Fibroblast of lung (primary cell): ENCODE measurements at places on chromosomes 5 and 9. TPM values are rescaled to one million over a fixed set of nuclear protein-coding genes. Genes with fewer than 3 reads are reported as not detected.

MUSK gene
- total RNA-seq, result under 0.01 and 0.66 TPM in 2 replicates

DNA sequence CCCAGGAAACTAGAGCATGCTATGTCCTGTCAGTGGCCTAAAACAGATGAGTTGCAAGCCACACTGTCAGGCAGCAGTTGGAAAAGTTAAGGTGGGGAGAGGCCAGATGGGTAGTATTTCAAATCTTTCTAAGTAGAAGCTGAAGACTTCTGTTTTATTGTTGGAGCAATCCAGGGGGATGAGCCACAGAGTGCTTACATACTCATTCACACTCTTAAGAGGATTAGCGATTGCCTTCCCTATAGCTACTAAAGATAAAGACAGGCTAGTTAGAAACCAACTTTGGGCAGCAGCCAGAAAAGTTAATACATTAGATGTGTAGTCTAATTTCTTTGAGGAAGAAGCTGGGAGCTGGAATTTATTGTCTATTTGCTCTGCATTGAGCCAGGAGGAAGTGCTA lies 61.7 kb upstream of the ELAVL2 start:
- no peaks in the 10 kb centered on the region for H3K27me3 ChIP-seq
- H3K27ac ChIP-seq, result no peak overlapping the region
- H3K4me1 ChIP-seq, result no peaks in the 10 kb centered on the region
- no peak for DNase-seq

CCL28 gene
- 2.0 and 2.8 TPM in 2 replicates for total RNA-seq

DNA sequence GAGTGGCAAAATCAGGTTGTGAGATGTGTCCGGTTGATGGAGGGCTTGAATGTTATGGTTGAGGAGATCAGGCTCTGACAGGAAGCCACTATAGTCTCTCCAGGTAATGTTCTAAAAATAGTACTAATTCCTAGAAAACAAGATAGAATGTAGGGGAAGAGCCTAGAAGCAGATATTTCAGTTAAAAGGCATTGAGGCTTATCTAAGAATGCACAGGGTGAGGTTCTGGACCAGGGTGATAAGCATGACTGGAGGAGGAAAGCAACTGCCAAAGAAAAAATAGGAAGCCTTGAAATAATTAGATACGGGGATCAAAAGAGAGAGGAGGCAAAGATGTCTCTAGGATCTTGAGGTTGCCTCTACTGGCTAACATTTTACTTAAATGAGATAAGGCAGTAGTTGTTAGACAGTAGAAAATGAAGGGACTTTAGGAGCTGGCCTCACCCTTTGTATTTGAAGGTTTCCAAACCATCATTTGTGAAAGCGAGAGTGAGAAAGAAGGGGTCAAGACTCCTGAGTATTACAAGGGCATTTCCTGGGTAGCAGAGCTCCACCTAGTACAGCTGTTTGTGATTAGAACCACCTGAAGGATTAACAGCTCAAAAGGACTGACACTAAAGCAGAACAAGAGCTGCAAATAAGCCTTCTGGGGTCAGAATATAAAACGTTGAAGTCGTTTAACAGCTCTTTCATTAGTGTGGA lies 15.4 kb upstream of the ARL15 start:
- no peak for DNase-seq
- no peak overlapping the region for H3K27ac ChIP-seq
- H3K4me1 ChIP-seq, result peaks cover 4% of the 10 kb centered on the region

GRCh38 chr5:142821733-142822487 lies 51.7 kb downstream of the ARHGAP26 start:
- H3K27ac ChIP-seq, result no peak overlapping the region
- H3K27me3 ChIP-seq, result no peaks in the 10 kb centered on the region
- peak; percentile 90 for DNase-seq
- H3K4me3 ChIP-seq, result no peak overlapping the region
- no peaks in the 10 kb centered on the region for H3K36me3 ChIP-seq

DNA sequence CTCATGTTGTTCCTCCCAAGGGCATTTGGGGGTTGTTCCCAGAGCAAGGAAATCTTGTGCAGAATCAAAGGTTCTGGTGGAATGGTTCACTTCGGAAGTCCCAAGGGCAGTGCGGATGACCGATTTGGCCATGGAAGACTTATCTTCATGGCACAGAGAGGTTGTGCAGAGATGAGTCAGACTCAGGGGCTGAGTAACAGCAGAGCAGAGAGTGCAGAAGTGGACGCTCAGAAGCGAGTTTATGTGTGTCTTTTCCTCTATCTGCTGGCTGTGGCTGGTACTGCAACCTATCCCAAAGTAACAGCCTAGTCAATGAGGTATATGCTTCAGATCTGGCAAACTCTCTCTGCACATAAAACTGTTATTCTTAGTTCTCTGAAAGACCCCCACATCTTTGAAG lies 118.1 kb downstream of the DPYSL3 start:
- peaks cover 3% of the 10 kb centered on the region for H3K4me1 ChIP-seq
- peaks cover 5% of the 10 kb centered on the region for H3K36me3 ChIP-seq
- peak; percentile 78 for DNase-seq
- no peaks in the 10 kb centered on the region for H3K27me3 ChIP-seq
- H3K27ac ChIP-seq, result no peak overlapping the region

- DNase-seq, result peak; percentile 66
- H3K4me1 ChIP-seq, result no peaks in the 10 kb centered on the region
- H3K36me3 ChIP-seq, result no peaks in the 10 kb centered on the region
- no peak overlapping the region for H3K27ac ChIP-seq
Measured at GRCh38 chr9:91873637-91874051, 76.4 kb downstream of the ROR2 start.

DOCK2 gene
- total RNA-seq, result 3.6 and 8.9 TPM in 2 replicates

SPATA31E1 gene
- total RNA-seq, result not detected in 2 replicates
